ENCODE measurements at places on chromosomes 16 and 17. TPM values are rescaled to one million over a fixed set of nuclear protein-coding genes. Genes with fewer than 3 reads are reported as not detected.

DNA sequence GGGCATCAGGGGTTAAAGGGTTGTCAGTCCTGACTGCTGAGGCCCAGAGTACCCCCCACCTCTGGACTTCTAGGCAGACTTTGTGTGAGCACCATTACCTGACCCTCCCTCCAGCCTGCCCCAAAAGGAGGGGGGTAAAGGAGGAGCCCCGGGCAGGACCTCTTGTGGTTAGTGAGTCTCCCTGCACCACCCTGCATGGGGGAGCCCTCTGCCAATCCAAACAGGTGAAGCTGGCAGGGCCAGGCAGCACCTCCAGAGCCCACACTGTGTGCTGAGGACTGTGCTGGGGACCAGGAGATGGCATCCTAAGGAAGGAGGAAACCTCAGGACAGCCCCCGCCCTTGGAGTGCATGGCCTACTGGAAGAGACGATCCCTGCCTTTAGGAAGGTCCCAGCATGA, 2.6 kb upstream of the KRT14 start:
- DNase-seq = no peak

CACNA1H gene
- polyA plus RNA-seq = 16.9 TPM

- no peak for DNase-seq
Observed at GRCh38 chr17:49910094-49910857, 58.7 kb upstream of the DLX4 start.

DNA sequence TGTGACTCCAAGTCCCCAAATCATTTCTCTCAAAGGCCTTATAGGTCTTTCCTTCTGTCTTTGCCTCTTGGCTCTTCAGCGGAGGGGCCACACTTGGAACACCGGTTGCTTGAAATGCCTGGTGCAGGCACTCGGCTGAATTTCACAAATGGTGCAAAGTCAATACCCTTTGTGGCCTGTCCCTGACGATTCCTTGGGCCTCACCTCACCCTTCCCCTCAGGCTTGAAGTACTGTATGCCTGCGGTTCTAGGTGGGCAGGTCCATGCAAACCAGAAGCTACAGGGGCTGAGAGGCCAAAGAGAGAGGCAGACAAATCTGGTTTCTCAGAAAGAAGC, 4.1 kb upstream of the B9D1 start:
- no peak for DNase-seq

GRCh38 chr17:80938556-80938955, 53.1 kb upstream of the CHMP6 start:
- DNase-seq = no peak

- DNase-seq = no peak
Observed at GRCh38 chr16:21613781-21614180, 14.4 kb downstream of the METTL9 start.

- DNase-seq = no peak
Observed at GRCh38 chr16:27611340-27611739, 61.4 kb downstream of the KATNIP start.

DNA sequence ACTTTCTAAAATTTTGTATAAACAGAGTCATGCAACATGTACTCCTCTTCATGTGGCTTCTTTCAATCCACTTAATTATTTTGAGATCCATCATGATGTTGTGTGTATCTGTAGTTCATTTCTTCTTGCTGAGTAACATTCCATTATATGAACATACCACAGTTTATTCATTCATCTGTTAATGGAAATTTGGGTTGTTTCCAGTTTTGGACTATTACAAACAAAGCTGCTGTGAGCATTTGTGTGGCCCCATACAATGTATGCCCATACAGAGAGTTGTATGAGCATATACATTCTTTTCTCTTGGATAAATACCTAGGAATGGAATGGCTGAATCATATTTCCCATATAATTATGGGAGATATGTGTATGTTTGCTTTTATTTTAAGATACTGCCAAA, 85.6 kb downstream of the CLEC16A start:
- DNase-seq = no peak

DNA sequence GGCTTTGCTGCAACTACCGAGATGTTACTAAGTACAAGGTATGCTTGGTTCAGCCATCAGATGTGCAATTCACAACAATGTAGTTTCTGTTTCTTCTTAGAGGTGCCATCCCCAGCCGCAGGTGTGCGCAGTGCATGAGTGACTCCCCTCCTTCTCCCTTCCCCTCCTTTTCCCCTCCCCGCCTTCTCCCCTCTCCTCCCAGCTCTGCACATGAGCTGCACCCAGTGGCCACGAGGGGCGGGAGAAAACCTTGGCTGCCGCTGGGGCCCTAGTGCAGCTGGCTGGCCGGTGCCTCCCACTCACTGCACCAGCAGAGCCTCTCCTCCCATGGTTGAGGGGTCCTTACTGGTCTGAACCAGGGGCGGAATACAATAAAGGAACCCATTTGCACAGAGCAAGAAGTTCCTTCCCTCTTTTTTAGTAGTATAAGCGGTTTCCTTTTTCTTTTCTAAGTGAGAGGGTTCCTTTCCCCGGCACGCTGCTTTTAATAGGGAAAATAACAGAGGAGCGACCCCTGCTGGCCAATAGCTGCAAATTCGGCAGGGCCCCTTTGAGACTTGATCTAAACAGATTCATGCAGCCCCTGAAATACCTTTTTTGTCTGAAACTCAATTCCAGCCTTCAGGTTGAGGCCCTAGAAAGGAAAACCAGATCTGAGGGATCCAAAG, 7.8 kb upstream of the CCL15 start:
- no peak for DNase-seq

- DNase-seq = no peak
Observed at GRCh38 chr16:69814561-69814960, 52.4 kb downstream of the WWP2 start.

DNA sequence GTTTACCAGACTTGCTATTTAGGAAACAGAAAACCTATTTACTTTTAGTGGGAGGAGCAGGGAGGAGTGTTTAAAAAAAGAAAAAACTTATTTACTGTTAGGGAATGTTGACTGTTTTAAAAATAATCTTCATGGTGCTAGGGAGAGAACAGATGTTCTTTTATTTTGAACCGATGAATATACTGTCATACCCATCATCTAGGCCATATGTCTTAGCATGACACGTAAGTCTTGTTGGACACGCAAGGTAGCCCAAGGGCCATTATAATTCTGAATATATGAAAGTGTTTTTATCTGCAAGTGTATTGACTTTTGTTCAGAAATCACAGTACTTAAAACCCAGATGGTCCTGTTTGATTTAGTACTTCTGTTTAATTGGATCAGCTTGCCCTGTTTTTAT, 11.6 kb downstream of the WIPF2 start:
- DNase-seq = no peak

DNA sequence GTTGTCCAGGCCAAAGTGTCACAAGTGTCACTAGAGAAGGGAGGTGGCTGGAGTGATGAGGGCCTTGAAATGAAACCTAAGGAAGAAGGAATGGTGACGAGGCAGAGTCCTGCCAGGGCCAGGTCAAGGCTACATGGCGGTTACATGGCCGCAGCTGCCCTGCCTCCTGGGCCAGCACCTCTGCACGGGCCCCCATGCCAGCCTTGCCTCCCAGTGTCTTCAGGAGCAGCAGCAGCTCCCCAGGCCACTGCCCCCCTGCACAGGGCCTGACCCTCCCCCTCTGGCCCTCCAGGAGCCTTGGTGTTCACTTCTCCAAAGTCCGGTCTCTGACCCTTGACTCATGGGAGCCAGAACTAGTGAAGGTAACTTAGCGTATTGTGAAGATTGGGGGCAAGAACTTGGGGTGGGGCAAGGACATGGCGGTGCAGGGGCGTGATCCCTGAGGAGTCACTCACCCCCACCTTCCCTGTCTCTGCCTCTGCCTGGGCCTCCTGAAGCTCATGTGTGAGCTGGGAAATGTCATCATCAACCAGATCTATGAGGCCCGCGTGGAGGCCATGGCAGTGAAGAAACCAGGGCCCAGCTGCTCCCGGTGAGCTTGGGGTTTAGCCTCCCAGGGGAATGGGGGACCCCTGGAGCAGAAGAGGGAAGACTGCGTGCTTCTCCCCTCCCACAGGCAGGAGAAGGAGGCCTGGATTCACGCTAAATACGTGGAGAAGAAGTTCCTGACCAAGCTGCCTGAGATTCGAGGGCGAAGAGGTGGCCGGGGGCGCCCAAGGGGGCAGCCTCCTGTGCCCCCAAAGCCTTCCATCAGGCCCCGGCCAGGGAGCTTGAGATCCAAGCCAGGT, 4.1 kb upstream of the KCTD11 start:
- no peak for DNase-seq

GRCh38 chr16:22235839-22236745, 30.0 kb downstream of the EEF2K start:
- DNase-seq = no peak

All from right renal cortex interstitium (tissue), 3 donors.